Testis (tissue), 5 donors: ENCODE measurements at places on chromosomes 2 and 18.
A peak's percentile ranks its signal among the peaks of the same experiment; 100 is the strongest.

GRCh38 chr2:138720035-138720838 is 60.0 kb downstream of the NXPH2 start:
- no peak overlapping the region for H3K27ac ChIP-seq
- H3K4me3 ChIP-seq, result no peak overlapping the region
- no peaks in the 10 kb centered on the region for H3K4me1 ChIP-seq
- no peaks in the 10 kb centered on the region for H3K27me3 ChIP-seq

GRCh38 chr2:201483342-201483741 is 31.8 kb downstream of the STRADB start:
- H3K4me3 ChIP-seq, result no peak overlapping the region
- H3K4me1 ChIP-seq, result no peaks in the 10 kb centered on the region

DNA sequence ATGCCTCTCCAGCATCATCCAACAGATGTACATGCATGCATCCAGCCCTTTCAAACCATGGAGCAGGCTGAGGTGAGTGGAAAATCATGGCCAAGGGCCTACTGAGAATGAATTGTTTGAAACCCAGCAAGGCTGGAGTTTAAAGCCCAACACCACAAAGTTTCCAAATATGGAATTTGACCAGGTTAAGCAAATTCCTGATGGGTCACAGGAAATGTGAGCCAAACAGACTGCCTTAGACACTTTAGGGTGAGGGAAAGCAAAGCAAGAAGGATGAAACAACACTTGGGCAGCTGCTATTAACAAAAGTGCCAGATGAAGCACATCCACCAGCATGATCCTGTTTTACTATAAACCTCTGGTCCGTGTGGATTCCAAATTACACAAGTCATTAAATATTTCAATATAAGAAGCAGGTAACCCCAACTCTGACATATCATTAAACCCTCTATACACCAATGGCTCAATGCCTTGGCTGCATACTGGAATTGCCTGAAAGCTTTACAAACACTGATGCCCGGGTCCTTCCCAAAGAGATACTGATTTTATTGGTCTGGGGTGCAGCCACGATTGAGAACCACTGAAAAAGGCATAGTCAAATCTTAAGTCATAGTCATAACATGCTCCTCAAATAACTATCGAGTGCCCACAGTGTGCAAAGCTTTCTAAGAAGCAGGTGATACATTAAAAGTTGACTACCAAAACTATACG is 9.1 kb downstream of the KLF7 start:
- H3K4me1 ChIP-seq, result no peaks in the 10 kb centered on the region
- H3K27ac ChIP-seq, result no peak overlapping the region
- H3K27me3 ChIP-seq, result no peaks in the 10 kb centered on the region
- H3K36me3 ChIP-seq, result no peaks in the 10 kb centered on the region
- no peak for DNase-seq
- H3K4me3 ChIP-seq, result no peak overlapping the region

GRCh38 chr2:113755835-113756354 is 547 bp downstream of the SLC35F5 start:
- peak overlapping the region; percentile 86 for H3K4me3 ChIP-seq
- H3K36me3 ChIP-seq, result no peaks in the 10 kb centered on the region
- H3K27me3 ChIP-seq, result no peaks in the 10 kb centered on the region
- H3K27ac ChIP-seq, result peak overlapping the region; percentile 91
- no peak for DNase-seq
- peaks cover 9% of the 10 kb centered on the region for H3K4me1 ChIP-seq

DNA sequence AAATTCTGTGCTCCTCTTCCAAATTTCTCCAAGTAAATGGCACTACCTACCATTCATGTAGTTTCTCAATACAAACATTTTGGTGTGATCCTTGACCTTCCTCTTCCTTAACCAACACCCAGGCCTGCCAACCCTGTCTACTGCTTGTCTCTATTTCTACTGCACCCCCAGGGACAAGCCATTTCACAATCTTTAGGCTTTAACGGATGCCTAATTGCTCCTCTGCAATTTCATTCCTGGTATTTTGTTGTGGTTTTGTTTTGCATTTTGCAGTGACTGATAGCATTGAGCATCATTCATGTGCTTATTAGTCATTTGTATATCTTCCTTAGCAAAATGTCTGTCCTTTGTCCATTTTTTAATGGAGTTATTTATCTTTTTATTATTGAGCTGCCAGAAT is 10.0 kb downstream of the FAP start:
- no peaks in the 10 kb centered on the region for H3K27me3 ChIP-seq
- no peaks in the 10 kb centered on the region for H3K36me3 ChIP-seq
- DNase-seq, result no peak
- H3K4me3 ChIP-seq, result no peak overlapping the region
- H3K27ac ChIP-seq, result no peak overlapping the region

- DNase-seq, result no peak
- no peaks in the 10 kb centered on the region for H3K4me1 ChIP-seq
- no peak overlapping the region for H3K4me3 ChIP-seq
- H3K27me3 ChIP-seq, result no peaks in the 10 kb centered on the region
- no peaks in the 10 kb centered on the region for H3K36me3 ChIP-seq
Observed at GRCh38 chr18:37672932-37673595, 107.5 kb upstream of the CELF4 start.

GRCh38 chr18:32315881-32316280 is 126.0 kb downstream of the MEP1B start:
- H3K27ac ChIP-seq, result no peak overlapping the region
- DNase-seq, result no peak
- H3K27me3 ChIP-seq, result no peaks in the 10 kb centered on the region
- H3K4me1 ChIP-seq, result no peaks in the 10 kb centered on the region

DNA sequence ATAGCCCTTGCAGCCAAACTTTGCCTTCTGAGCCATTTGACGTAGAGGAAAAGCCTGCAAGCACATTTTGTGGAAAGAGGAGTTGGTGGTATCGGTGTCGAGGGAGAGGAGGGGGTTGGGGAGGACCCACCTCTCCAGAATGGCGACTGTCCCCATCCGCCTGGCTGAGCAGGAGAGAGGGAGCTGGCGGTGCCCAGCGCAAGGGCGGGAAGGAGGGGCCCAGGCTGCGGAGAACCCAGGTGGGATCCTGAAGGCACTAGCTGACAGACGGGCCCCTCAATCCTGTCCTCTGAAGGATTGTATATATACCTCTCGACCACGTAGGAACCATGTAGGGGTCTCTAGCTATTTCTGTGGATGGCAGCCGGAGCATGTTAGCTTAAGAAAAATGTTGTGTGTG is 200.3 kb downstream of the LOXHD1 start:
- DNase-seq, result no peak
- peak overlapping the region; percentile 7 for H3K4me3 ChIP-seq
- no peak overlapping the region for H3K27ac ChIP-seq
- H3K36me3 ChIP-seq, result no peaks in the 10 kb centered on the region

DNA sequence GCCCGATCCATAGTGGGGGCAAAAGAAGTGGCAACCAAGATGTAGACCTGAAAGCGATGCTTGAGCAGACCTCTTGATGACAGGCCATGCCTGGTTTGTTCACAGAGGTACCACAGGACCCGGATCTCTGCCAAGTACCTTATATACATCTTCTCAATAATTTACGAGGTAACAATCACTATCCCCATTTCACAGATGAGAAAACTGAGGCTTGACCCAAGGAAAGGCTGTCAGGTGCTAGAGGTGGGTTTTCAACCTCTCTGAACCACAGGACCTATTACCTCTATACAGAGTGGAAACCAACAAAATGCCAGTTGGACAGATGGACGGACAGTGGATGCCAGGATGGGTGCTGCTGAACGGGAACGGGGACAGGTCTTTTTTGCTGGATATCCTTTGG is 13.8 kb upstream of the DIS3L2 start:
- DNase-seq, result no peak
- no peaks in the 10 kb centered on the region for H3K4me1 ChIP-seq
- no peak overlapping the region for H3K4me3 ChIP-seq
- H3K27ac ChIP-seq, result no peak overlapping the region

GRCh38 chr2:29519338-29519925 is 402.0 kb downstream of the ALK start:
- H3K4me1 ChIP-seq, result no peaks in the 10 kb centered on the region
- DNase-seq, result no peak

DNA sequence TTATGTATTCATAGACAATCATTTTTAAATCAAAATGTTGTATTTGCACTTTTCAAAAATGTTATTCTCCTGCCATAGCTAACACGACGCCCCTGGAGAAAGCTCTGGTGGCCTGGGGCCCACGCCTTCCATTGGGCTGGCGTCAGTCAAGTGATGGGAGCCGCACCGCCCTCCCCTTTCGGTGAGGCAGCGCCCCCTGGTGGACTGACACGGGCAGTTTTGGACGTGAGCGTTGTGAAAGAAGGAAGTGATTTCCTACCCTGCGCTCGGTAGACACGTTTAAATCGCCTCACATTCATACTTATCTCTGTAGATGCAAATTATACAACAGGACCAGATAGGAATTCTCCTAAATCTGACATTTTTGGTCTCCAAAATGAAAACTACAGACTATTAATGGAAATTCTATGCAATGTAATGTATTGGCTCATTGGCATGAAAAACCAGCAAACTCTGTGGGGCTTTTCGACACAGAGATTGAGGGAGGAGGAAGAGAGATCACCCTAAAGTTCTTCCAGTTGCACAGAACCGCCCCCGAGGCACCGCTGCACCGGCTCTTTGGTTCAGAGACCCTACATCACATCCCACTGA is 326.2 kb upstream of the SOX11 start:
- DNase-seq, result peak; percentile 85
- H3K27me3 ChIP-seq, result no peaks in the 10 kb centered on the region
- no peak overlapping the region for H3K27ac ChIP-seq
- no peaks in the 10 kb centered on the region for H3K36me3 ChIP-seq
- H3K4me3 ChIP-seq, result no peak overlapping the region

- no peak overlapping the region for H3K27ac ChIP-seq
- no peaks in the 10 kb centered on the region for H3K27me3 ChIP-seq
- no peak overlapping the region for H3K4me3 ChIP-seq
- no peaks in the 10 kb centered on the region for H3K36me3 ChIP-seq
Observed at GRCh38 chr2:173797586-173798263, 167.4 kb downstream of the SP3 start.

GRCh38 chr2:171592036-171592555 is 69.8 kb downstream of the CYBRD1 start:
- H3K27ac ChIP-seq, result no peak overlapping the region
- no peaks in the 10 kb centered on the region for H3K36me3 ChIP-seq
- no peaks in the 10 kb centered on the region for H3K27me3 ChIP-seq
- no peak for DNase-seq
- H3K4me1 ChIP-seq, result no peaks in the 10 kb centered on the region

- no peaks in the 10 kb centered on the region for H3K36me3 ChIP-seq
- DNase-seq, result no peak
- no peak overlapping the region for H3K27ac ChIP-seq
- H3K27me3 ChIP-seq, result no peaks in the 10 kb centered on the region
Observed at GRCh38 chr18:77851802-77852201, 602.2 kb downstream of the GALR1 start.

- DNase-seq, result no peak
- no peaks in the 10 kb centered on the region for H3K36me3 ChIP-seq
- H3K4me3 ChIP-seq, result no peak overlapping the region
- no peak overlapping the region for H3K27ac ChIP-seq
- H3K4me1 ChIP-seq, result no peaks in the 10 kb centered on the region
Observed at GRCh38 chr18:67483237-67483636, 33.3 kb downstream of the DSEL start.

GRCh38 chr2:75076088-75076487 is 117.6 kb downstream of the POLE4 start:
- H3K27me3 ChIP-seq, result no peaks in the 10 kb centered on the region
- no peaks in the 10 kb centered on the region for H3K36me3 ChIP-seq
- no peak overlapping the region for H3K4me3 ChIP-seq
- no peak overlapping the region for H3K27ac ChIP-seq
- no peaks in the 10 kb centered on the region for H3K4me1 ChIP-seq

- no peak overlapping the region for H3K27ac ChIP-seq
- no peaks in the 10 kb centered on the region for H3K4me1 ChIP-seq
- H3K36me3 ChIP-seq, result no peaks in the 10 kb centered on the region
- no peak for DNase-seq
Observed at GRCh38 chr2:6139142-6139541, 447.0 kb downstream of the SOX11 start.

DNA sequence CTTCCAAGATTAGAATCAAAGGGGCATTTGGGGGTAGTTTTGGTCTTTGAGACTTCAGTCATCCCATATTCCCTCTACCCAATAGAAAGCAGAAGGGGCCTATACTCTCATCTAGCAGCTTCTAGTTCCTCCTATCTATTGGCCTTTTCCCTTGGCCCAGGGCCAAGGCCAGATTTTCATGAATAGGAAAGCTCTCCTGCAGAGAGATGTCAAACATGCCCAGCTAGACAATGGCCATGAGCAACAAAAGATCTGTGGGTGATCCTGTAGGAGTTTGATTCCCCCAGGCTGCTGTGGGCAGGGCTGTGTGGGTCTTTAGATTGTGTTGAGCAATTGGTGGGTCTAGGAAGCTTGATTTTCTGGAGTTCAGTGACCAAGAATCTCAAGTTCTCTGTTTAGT is 2.9 kb upstream of the ADCYAP1 start:
- H3K4me1 ChIP-seq, result peaks cover 13% of the 10 kb centered on the region
- H3K27me3 ChIP-seq, result no peaks in the 10 kb centered on the region
- H3K27ac ChIP-seq, result no peak overlapping the region
- H3K36me3 ChIP-seq, result no peaks in the 10 kb centered on the region
- H3K4me3 ChIP-seq, result no peak overlapping the region
- DNase-seq, result no peak

GRCh38 chr2:165436559-165436958 is 32.9 kb upstream of the CSRNP3 start:
- H3K36me3 ChIP-seq, result no peaks in the 10 kb centered on the region
- DNase-seq, result no peak
- H3K4me1 ChIP-seq, result no peaks in the 10 kb centered on the region
- no peak overlapping the region for H3K27ac ChIP-seq
- H3K4me3 ChIP-seq, result no peak overlapping the region

DNA sequence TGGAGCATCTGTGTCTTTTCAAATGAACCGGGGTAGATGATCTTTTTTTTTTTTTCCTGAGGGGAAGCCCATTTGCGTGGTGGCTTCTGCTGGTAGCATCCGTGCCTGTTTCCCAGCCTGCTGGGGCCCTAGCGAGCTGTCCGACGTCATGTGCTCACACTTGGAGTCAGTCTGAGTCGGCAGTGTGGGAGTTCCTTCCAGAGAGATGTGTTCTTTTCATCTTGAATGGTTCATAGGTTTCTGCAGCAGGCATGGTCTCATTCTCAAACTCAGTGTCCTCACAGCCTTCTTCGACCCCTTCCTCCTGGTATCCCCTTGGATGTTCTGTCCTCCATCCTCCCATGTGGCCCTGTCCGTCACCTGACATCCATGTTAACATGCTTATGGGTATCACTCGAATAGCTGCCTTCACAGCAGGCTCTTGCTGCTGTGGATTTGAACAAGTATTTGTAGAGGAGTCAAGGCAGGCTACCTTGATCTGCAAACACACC is 51.0 kb downstream of the LDLRAD4 start:
- peak; percentile 56 for DNase-seq
- no peak overlapping the region for H3K4me3 ChIP-seq
- H3K4me1 ChIP-seq, result peaks cover 42% of the 10 kb centered on the region
- no peaks in the 10 kb centered on the region for H3K36me3 ChIP-seq
- H3K27ac ChIP-seq, result no peak overlapping the region

GRCh38 chr2:239256350-239256743 is 144.5 kb downstream of the HDAC4 start:
- H3K27me3 ChIP-seq, result no peaks in the 10 kb centered on the region
- H3K27ac ChIP-seq, result no peak overlapping the region
- H3K4me1 ChIP-seq, result peaks cover 18% of the 10 kb centered on the region
- H3K36me3 ChIP-seq, result no peaks in the 10 kb centered on the region
- no peak for DNase-seq
- H3K4me3 ChIP-seq, result no peak overlapping the region

GRCh38 chr2:111950236-111950635 is 51.8 kb downstream of the MERTK start:
- no peak for DNase-seq
- no peaks in the 10 kb centered on the region for H3K27me3 ChIP-seq
- no peaks in the 10 kb centered on the region for H3K36me3 ChIP-seq
- no peak overlapping the region for H3K4me3 ChIP-seq
- peaks cover 28% of the 10 kb centered on the region for H3K4me1 ChIP-seq
